ENCODE measurements at places on chromosomes 7 and 10. TPM values are rescaled to one million over a fixed set of nuclear protein-coding genes. Genes with fewer than 3 reads are reported as not detected.

GTF2IRD2 gene
- 7.8 TPM for total RNA-seq

CFTR gene
- not detected for total RNA-seq

IQUB gene
- 0.26 TPM for total RNA-seq

NKX2-3 gene
- total RNA-seq: not detected

IDI2 gene
- not detected for total RNA-seq

WNT16 gene
- total RNA-seq: 0.06 TPM

ATOH7 gene
- total RNA-seq: 0.11 TPM

GPR85 gene
- total RNA-seq: 9.1 TPM

SORCS1 gene
- not detected for total RNA-seq

TSPAN13 gene
- 0.96 TPM for total RNA-seq

SERPINE1 gene
- 1,980 TPM for total RNA-seq

FXYD4 gene
- not detected for total RNA-seq

DNA sequence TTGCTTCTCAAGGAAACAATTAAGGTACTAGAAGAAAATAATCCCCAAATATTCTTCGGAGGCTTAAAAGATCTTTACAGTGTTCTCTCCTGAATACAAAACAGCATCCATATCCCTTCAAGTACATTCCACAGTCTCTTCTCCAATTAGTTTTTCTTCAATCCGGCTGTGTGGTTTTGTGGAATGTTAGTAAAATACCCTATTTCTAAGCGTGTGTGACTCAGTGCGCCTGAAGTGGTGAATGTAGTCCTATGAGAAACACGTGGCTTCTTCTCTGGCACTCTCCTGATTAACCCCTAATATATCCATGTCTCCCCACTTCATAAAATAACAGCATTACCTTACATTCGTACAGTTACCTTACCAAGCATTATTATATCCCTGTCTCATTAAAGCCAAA lies 570.2 kb downstream of the ARL4A start:
- DNase-seq: peak; percentile 76

GRCh38 chr10:677038-677437 lies 12.4 kb downstream of the DIP2C start:
- no peak for DNase-seq

- DNase-seq: no peak
These were observed 12.8 kb downstream of the MEIG1 start for GRCh38 chr10:14971867-14972448.

- no peak for DNase-seq
These were observed 126.2 kb downstream of the NEURL1 start for GRCh38 chr10:103619424-103620351.

DNA sequence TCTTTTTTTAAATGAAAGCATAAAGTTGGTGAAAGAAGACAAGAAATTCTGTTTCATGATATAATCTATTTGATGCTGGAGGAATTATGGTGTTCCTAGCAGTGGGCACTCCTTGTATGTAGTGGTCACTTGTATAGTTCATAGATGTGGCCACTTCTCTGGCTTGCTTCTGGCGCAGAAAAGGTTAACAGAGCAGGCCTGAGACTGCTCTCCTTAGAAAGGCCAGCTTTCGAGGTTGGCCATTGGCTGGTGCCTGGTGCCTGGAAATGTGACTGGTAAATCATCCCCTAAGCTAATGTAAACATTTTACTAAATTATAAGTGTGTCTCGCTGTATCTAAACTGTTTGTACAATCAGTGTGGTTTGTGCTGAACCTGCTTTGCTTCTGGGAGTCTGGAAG lies 276.1 kb downstream of the PHTF2 start:
- DNase-seq: no peak

- DNase-seq: no peak
These were observed 9.3 kb downstream of the KCNIP2 start for GRCh38 chr10:101834341-101834740.

GRCh38 chr7:2012044-2012900 lies 220.5 kb downstream of the MAD1L1 start:
- DNase-seq: no peak

GRCh38 chr10:66795866-66796265 lies 130.0 kb upstream of the LRRTM3 start:
- no peak for DNase-seq

GRCh38 chr7:2404714-2405119 lies 1.3 kb downstream of the CHST12 start:
- no peak for DNase-seq

GRCh38 chr10:131886237-131886636 lies 14.6 kb upstream of the PPP2R2D start:
- DNase-seq: no peak

GRCh38 chr10:14396411-14397048 lies 65.8 kb upstream of the FRMD4A start:
- peak; percentile 88 for DNase-seq

- DNase-seq: no peak
These were observed 95.4 kb upstream of the SHH start for GRCh38 chr7:155907450-155908200.

DNA sequence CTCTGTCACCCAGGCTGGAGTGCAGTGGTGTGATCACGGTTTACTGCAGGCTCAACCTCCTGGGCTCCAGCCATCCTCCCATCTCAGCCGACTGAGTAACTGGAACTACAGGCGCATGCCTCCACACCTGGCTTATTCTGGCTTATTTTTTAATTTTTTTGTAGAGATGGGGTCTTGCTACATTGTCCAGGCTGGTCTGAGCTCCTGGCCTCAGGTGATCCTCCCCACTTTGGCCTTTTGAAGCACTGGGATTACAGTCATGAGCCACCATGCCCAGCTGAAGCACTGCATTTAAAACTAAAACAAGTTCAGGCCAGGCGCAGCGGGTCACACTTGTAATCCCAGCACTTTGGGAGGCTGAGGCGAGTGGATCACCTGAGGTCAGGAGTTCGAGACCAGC lies 8.0 kb downstream of the SH3PXD2A start:
- no peak for DNase-seq

DNA sequence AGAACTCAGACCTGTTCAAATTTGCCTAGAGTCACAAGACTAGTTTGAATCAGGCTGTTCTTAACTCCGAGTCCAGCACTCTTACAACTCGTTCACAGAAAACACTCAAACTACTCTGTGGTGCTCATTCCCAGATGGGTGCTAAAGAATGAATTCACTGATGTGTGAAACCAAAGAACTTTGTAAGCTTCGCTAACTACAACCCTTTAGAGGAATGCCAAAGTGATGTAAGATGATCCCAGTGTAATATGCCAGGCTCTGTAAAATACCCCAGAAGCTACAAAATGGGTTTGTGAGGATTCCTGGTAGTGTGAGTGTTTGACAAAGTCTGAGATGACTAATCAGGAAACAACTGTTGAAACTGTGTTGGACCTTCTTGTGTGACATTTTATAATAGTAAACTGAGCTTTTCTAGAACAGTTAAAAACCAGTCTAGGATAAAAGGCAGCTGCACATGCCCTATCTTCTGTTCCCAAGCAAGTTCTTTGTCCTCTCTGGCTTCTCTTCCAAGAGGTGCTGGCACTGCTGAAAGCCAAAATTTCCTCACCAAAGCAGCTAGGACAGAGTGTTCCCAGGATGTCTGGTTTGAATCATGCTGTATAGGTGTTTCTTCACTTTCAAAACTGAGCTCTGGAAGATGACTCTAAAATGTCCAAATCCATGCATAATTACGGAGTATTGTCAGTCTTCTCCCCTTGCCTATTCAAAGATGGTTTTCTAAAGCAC lies 527.6 kb downstream of the SORCS1 start:
- DNase-seq: no peak

DNA sequence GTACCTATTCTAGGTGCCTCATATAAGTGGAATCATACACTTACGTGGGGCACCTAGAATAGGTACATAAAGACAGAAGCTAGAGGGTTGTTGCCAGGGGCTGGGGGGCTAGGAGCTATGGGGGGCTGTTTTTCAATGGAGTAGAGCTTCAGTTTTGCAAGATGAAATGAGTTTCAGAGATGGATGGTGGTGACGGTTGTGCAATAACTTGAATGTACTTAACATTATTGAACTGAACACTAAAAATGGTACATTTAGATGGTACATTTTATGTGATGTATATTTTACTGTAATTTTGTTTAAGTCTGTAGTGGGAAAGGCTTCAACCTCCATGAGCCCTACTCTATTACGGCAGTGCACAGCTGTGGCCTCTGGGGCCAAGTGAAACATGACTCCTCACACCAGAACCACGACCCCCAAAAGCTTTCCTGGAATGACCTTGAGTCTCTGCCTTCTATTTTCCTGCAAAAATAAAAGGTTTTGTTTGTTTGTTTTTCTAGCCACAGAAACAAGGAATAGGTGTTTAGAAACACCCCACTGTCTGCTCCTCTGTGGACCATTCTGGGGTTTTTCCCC lies 147.3 kb upstream of the PLXNA4 start:
- DNase-seq: peak; percentile 49

GRCh38 chr10:113493195-113493594 lies 59.7 kb upstream of the HABP2 start:
- no peak for DNase-seq
